ENCODE measurements at places on chromosomes 4 and X.
A peak's percentile ranks its signal among the peaks of the same experiment; 100 is the strongest.

GRCh38 chr4:18568600-18568999 is 547.0 kb upstream of the LCORL start:
- no peaks in the 10 kb centered on the region for H3K27me3 ChIP-seq
- no peak overlapping the region for H3K4me3 ChIP-seq
- no peaks in the 10 kb centered on the region for H3K36me3 ChIP-seq
- H3K27ac ChIP-seq = no peak overlapping the region
- H3K4me1 ChIP-seq = no peaks in the 10 kb centered on the region

DNA sequence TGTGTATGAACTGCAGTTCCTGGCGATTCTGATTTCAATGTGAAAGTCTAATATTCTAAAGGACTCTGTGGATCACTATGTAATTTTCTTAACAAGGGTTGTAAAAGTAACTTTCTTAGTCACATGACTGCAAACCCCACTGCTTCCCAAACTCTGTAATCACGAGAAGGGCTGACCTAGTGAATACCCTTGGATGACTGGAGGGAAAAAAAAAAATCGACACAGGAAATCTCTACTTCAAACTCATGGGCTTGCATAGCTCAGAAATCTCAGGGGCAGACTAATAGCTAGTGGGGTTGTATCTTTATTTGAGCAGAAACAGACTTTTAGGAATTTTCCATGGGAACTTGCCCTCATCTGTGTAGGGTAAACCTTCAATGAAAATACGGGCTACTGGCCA is 4.8 kb upstream of the MXRA5 start:
- DNase-seq = no peak
- H3K27ac ChIP-seq = no peak overlapping the region
- H3K4me1 ChIP-seq = no peaks in the 10 kb centered on the region
- peaks cover 3% of the 10 kb centered on the region for H3K36me3 ChIP-seq
- peaks cover 17% of the 10 kb centered on the region for H3K27me3 ChIP-seq
- H3K4me3 ChIP-seq = no peak overlapping the region

- H3K36me3 ChIP-seq = peaks cover 19% of the 10 kb centered on the region
- DNase-seq = no peak
- peaks cover 28% of the 10 kb centered on the region for H3K27me3 ChIP-seq
Observed at GRCh38 chr4:3851881-3852280, 85.7 kb downstream of the ADRA2C start.

GRCh38 chrX:16215660-16216059 is 48.4 kb downstream of the MAGEB17 start:
- H3K36me3 ChIP-seq = no peaks in the 10 kb centered on the region
- H3K4me1 ChIP-seq = peaks cover 25% of the 10 kb centered on the region
- H3K27me3 ChIP-seq = peaks cover 4% of the 10 kb centered on the region
- H3K27ac ChIP-seq = no peak overlapping the region

- H3K4me1 ChIP-seq = no peaks in the 10 kb centered on the region
- H3K36me3 ChIP-seq = peaks cover 12% of the 10 kb centered on the region
- no peak overlapping the region for H3K4me3 ChIP-seq
- no peak for DNase-seq
- no peak overlapping the region for H3K27ac ChIP-seq
- peaks cover 13% of the 10 kb centered on the region for H3K27me3 ChIP-seq
Observed at GRCh38 chr4:1087371-1087770, 26.0 kb downstream of the RNF212 start.

DNA sequence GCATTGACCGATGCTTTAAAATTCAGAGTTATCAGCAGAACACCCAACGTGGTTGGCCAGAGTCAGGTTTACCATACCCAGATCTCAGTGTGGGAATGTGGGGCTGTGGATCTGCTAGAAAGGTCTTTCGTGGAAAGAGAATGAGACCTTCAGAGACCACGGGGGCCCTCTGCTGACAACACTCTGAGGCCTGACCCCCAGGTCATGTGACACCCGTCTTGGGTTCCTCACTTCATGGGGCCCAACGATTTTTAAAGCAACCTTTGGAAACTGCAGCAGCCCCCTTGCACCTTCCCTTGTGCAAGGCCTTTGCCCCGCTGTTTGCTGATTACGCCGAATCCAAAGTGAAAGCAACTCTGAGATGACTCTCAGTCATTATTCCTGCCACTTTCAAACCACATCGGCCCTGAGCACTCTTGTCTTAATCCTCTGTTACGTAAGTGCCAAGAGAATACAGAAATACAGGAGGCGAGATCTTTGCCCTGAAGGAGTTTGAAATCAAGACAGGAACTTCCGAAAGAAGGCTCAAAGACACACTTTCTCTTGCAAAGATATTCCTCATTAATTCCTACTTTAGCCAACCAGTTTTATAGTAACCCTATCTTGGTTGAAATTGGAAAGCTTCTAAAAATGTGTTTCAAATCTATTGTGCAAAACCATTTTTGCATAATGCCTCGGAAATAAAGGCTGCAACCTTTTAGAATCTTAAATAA is 88.3 kb downstream of the EVC2 start:
- no peaks in the 10 kb centered on the region for H3K27me3 ChIP-seq
- no peak overlapping the region for H3K4me3 ChIP-seq
- H3K4me1 ChIP-seq = no peaks in the 10 kb centered on the region
- no peak overlapping the region for H3K27ac ChIP-seq
- DNase-seq = no peak

DNA sequence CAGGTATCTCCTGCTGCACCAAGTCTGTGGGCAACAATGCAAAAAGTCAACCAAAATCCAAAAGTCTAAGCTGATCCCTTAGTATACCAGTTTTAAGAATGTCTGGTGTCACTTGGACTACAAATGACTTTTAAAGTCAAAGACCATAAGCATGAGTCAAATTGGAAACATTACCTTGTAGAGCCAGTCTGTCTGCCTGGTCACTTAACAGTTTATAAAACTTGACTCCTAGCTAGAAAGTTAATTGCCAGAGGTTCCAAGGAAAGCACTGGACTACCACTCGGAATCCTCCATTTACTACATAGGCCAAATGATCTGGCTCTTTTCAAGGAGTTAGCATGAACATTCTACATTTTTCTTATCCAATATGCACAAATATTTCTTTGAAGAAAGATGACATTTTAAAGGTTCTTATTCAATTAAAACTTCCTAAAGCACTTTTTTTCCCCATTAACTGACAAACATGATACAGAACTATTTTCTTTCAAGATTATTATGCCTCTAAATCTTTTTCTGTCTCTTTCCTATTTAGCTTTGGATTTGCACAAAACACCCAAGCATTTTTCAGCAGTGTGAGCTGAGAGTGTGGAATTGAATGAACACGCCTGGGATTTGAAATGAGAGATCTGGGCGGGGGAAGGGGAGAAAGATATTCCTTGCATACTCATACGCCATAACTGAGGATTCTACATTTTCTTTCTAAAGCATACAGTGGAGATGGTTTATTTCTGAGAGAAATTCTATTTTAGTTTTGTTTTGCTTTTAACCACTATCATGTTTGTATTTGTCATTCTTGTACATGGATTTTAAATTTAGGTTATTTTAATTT is 188.4 kb downstream of the SHROOM3 start:
- peak overlapping the region; percentile 15 for H3K27ac ChIP-seq
- no peaks in the 10 kb centered on the region for H3K36me3 ChIP-seq
- H3K4me1 ChIP-seq = peaks cover 53% of the 10 kb centered on the region
- H3K4me3 ChIP-seq = 0 out of 2 replicates have a peak overlapping the region, but pooled peaks have one; percentile 3
- no peak for DNase-seq

GRCh38 chr4:1975880-1976279 is 32.9 kb downstream of the NELFA start:
- H3K4me1 ChIP-seq = no peaks in the 10 kb centered on the region
- H3K4me3 ChIP-seq = no peak overlapping the region
- DNase-seq = no peak
- H3K27me3 ChIP-seq = no peaks in the 10 kb centered on the region

DNA sequence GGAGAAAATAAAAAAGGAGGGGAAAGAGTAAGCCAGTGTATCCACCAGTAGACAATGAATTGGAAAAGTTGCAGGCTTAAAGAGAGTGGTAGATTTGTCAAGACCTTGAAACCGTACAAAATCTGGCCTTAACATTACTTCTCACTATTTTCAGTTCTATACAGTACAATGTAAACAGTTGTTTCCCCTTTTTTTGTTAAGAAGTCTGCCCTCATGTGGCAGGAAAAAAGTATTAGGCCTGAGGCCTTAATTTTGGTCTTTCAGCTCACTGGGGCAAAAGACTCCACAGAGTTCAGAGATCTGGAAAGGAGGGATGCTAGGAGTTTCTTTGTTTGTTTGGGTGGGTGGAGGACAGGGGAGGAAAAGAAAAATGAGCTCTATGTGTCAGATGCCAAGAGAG is 92.8 kb upstream of the CCDC160 start:
- no peak overlapping the region for H3K27ac ChIP-seq
- H3K4me1 ChIP-seq = peaks cover 5% of the 10 kb centered on the region
- H3K27me3 ChIP-seq = no peaks in the 10 kb centered on the region
- H3K36me3 ChIP-seq = no peaks in the 10 kb centered on the region

- peaks cover 37% of the 10 kb centered on the region for H3K36me3 ChIP-seq
- no peak for DNase-seq
- peaks cover 64% of the 10 kb centered on the region for H3K4me1 ChIP-seq
- H3K27me3 ChIP-seq = no peaks in the 10 kb centered on the region
- H3K4me3 ChIP-seq = no peak overlapping the region
Observed at GRCh38 chrX:6852869-6853268, 294.6 kb upstream of the STS start.

DNA sequence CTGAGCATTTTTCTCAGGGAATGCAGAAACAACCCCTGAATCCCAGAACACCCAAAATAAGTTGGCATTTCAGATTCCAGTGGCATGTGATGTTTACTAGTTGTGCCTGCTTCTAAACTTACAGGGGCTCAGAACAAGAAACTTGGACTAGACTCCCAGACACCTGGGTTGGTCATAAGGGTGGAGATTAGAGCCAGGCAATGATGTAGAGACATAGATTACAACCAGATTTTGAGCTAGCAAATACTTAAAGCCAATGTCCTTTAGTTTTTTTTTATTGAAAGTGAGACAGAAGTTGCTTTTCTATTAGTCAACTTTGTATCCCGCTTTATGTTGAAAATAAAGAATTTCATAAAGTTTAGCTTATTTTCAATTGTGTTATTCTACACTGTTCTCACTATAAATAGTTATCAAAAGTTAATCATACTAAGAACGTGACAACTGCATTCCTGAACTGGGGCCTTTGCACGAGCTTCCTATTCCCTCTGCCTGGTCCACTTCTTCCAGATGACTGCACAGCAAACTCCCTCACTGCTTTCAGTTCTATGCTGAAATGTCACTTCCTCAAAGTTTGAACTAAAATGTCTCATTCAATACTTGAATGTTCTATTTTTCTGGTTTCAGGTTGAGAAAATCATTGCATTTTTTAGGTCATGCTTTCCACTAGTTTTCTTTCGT is 224.7 kb upstream of the PPP1R2C start:
- no peak for DNase-seq
- H3K27me3 ChIP-seq = no peaks in the 10 kb centered on the region
- H3K4me1 ChIP-seq = peaks cover 25% of the 10 kb centered on the region
- H3K36me3 ChIP-seq = peaks cover 2% of the 10 kb centered on the region

- H3K27ac ChIP-seq = peak overlapping the region; percentile 95
- H3K27me3 ChIP-seq = peaks cover 4% of the 10 kb centered on the region
- H3K4me3 ChIP-seq = no peak overlapping the region
- H3K36me3 ChIP-seq = peaks cover 2% of the 10 kb centered on the region
- H3K4me1 ChIP-seq = peaks cover 53% of the 10 kb centered on the region
- no peak for DNase-seq
Observed at GRCh38 chrX:10009741-10010140, 42.6 kb downstream of the CLDN34 start.

DNA sequence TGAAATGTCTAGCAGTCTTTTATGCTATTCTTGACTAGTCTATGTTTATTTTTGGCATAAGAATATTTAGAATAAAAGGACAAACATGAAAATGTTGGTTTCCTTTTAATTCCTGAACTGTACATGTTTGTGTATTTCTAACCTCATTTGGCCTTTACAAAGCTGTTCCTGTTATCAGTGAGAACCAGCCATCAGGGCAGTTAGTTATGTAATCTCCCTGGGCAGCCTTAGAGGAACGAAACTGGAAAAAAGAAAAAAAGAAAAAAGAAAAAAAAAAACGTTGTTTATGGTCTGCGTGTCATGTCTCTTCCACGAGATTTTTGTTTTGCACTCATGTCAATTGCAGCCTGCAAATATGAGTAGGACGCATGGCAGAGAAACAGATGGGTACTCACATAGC is 193.7 kb downstream of the MAGEB5 start:
- no peaks in the 10 kb centered on the region for H3K27me3 ChIP-seq
- no peak overlapping the region for H3K27ac ChIP-seq
- H3K36me3 ChIP-seq = no peaks in the 10 kb centered on the region
- peaks cover 14% of the 10 kb centered on the region for H3K4me1 ChIP-seq
- DNase-seq = no peak

Measured in WTC11 (cell line).